CD4-positive, alpha-beta memory T cell (primary cell): ENCODE measurements at places on chromosomes 7 and 10. TPM values are rescaled to one million over a fixed set of nuclear protein-coding genes. Genes with fewer than 3 reads are reported as not detected.

- no peak for DNase-seq
Observed at GRCh38 chr7:34317039-34317438, 341.0 kb upstream of the NPSR1 start.

GRCh38 chr7:64433590-64433989 lies 119.8 kb downstream of the ZNF736 start:
- DNase-seq = no peak

DNA sequence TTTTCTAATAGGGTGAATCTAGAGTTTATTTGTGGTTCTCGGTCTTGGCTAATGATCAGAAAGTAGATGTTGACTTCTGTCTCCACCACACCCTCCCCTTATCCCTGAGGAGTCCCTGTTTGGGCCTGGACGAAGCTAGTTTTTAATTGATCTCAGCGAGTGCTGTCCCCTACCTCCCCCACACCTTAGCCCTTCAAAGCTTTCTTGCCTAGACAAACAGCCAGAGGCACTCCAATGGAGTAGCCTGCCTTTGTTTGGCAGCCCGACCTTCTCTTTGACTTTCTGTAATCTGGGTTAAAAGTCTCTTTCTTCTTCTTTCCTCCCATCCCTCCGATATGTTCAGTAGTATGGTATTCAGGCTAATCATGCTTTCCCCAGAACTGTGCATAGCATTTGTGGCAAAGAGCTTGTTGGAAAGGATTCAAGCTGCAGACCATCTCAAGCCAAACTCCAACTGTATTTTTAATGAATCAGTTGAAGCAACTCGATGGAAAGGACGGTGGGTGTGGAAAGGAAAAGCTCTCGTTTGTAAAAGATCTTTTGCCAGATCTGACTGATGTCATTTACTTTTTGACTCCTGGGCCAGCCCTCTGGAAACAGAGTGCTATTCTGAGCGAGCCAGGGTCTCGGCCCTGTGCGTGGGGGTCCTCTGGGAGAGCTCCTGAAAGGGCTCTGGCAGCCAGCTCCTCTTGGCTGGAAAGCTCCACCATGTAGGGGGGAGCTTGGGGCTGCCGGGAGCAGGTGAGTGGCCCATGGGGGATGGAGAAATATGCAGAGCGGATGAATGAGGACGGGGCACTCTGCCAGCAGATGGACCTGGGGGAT lies 4.5 kb downstream of the FAM180A start:
- DNase-seq = no peak

DNA sequence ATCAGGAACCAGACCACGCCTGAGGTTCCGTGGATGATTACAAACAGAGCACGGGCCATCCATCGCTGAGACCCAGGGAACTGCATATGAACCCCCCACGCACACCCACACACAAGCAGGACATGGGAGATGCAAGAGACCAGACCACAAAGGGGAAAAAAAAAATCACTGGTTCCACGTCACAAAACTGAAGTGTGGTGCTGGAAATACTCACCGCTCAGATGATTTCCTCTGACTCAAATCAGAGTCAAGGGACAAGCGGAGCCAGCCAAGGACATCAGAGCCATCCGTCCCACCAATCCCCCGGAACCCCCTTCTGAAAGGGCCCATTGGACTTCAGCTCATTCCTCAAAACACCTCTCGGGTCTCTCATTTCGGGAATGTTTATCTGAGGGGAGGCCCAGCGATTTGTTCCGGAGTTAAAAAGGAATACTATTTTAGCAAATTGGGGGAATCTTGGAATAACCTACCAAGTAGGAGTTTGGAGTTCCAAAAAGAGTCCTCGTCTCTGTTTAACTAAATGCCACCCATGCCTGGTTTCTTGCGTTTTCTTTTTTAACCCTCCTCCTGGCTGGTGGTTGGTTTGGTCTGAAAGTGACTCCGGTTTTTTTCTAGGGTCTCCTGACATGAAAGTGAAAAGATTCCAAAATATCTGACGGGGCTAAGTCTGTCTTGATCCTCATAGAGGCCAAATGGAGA lies 15.0 kb downstream of the SNX8 start:
- no peak for DNase-seq

The DIP2C gene
- total RNA-seq = 6.0 TPM

The ICA1 gene
- 1.2 TPM for total RNA-seq
